ENCODE measurements at places on chromosomes 13 and 19. TPM values are rescaled to one million over a fixed set of nuclear protein-coding genes. Genes with fewer than 3 reads are reported as not detected.

The LAIR2 gene
- not detected for total RNA-seq

The TLE2 gene
- total RNA-seq = not detected

The C19orf18 gene
- not detected for total RNA-seq

The CSNK1A1L gene
- total RNA-seq = not detected

The CYP2A13 gene
- total RNA-seq = not detected

The CASP14 gene
- not detected for total RNA-seq

GRCh38 chr13:107531180-107531579, 684.2 kb downstream of the LIG4 start:
- DNase-seq = no peak

DNA sequence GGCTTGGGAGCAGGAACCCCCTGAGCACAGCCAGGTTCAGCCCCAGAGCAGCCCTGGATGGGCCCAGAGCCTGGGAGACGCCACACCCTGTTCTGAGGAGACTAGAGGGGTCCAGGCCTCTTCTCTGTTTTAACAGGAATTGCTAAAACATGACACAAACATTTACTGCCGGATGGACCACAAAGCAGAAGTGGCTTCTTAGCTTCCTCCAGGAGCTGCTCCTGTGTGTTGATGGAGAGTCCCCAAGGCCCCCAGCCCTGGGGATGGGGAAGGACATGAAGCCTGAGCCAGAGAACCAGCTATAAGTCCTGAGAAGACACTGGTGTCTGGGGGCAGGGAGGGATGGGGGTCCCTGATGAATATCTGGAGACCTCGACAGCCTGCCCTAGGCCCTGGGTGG, 14.6 kb downstream of the CEACAM3 start:
- DNase-seq = no peak

All from M059J (cell line).